Bone marrow (tissue), 2 donors: ENCODE measurements at places on chromosomes 7 and 10.

DNA sequence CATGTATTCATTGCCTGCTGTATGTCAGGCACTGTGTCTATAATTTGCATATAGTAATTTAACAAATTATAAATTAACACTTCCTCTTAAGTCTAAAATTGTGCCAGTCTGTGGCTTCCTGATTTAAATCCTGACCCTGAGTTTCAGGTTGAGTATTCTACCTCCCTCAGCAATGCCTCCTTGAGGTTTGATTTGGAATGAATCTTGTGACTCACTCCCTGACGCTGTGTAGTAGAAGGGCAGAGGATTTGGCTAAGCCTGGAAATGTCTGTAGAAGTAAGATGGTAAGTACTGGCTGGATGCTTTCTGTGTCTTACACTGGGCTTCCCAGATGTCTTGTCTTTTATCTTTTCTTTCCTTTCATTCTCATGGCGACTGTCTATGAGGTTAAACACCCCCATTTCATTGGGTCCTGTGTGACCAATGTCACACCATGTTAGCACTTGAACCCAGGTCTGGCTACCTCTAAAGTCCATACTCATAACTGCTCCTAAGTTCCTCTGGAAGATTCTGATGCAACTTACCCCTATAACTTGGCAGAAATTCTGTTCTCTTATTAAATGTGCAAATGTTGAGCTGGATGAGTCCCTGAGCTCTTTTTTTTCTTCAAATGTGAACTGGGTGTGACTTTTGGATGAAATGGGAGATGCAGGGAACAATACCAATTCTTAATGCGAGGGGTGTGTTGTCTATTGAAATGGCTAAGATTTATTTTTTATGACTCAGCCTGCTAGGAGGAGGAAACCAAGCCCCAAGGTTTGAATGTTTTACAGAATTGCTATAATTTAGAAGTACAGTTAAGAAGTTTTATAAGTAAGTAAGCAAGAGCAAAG lies 48.5 kb downstream of the PLCE1 start:
- DNase-seq = no peak

- DNase-seq = no peak
Observed at GRCh38 chr10:105967256-105967655, 1197.2 kb downstream of the SORCS1 start.

DNA sequence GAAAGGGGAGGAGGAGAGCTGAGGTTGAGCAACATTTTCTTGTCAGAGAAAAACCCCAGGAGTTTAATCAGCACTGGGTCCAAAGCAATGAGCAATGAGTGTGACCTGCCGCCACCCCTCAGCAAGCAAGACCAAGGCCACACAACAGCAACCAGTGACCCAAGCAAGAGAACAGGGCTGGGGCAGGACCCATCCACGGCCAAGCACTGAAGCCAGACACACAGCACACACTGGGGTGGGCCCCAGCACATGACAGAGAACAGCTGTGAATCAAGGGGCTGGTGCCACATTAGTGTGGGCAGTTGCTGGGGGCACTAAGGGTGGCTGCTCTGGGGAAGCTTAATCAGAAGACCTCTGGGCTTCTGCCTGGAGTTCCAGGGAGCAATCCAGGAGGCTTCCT lies 16.2 kb downstream of the TMEM72 start:
- no peak for DNase-seq

DNA sequence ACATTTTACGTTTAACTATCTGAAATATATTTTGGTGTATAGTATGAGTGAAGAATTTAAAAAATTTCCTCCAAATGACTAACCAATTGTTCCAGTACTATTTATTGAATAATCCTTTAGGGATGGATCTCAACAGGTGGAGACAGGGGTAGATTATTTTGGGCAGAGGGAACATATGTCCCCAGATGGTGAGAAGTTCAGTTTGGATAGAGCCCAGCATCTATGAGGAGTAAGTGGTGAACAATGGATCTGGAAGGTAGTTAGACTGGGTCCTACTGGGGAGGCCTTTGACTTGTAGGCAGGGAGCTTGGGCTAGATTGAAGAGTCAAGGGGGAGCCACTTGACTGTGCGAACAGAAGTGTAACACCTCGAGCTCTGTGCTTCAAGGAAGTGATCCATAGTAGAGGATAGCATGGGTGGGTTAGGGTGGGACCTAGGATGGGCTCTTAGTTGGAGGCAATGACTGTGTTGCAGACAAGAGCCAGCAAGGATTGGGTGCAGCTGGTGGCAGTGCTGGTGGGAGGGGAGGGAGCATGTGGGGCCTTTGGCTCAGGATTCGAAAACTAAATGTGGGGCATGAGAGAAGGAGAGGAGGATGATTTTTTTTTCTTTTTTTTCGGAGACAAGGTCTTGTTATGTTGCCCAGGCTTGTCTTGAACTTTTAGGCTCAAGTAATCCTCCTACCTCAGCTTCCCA lies 3.9 kb upstream of the PURB start:
- DNase-seq = no peak

- DNase-seq = no peak
Observed at GRCh38 chr7:97390052-97390451, 272.6 kb downstream of the SDHAF3 start.

- no peak for DNase-seq
Observed at GRCh38 chr7:141072548-141073172, 1.2 kb upstream of the TMEM178B start.

DNA sequence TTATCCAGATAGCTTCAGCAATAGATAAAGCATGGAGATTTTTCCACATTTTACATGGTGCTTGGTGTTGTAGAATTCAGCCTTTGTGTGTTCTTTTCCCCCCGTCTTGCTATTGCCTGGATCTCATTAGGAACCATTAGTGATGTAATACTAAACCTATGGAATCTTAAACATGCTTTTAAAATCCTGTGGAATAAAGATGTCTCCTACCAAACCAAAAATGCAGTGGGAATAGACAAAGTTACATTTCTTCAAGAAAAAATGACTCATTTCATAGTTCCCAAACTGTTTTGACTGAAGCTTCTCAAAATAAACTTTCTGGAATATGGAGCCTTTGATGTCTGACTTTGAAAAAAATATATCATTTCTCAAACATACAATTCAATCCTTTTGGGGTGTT lies 44.0 kb downstream of the CALD1 start:
- DNase-seq = no peak
